T-helper 9 cell (primary cell): ENCODE measurements at places on chromosomes 4 and X.

- no peak for DNase-seq
Measured at GRCh38 chr4:2961811-2962441, 1.3 kb downstream of the NOP14 start.

DNA sequence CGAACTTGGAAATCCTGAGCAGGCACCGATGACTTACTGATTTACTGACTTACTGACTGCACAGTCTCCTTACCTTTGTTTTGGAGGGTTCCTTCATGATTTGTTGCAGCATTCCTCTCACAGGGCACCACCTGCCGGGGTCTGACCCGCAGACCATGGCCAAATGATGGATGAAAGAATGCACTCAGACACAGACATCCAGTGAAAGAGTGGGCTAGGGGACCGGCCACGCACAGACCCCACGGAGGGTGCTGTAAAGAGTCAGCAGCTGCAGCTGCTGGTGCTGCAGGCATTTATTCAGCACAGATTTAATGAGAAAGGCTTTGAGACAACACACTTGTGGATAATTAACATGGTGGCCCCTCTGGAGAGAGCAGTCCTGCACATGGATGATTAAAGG is 3.4 kb downstream of the MAGEB5 start:
- DNase-seq: no peak

- no peak for DNase-seq
Measured at GRCh38 chr4:176879380-176880116, 86.8 kb upstream of the VEGFC start.

GRCh38 chrX:111728096-111728495 is 47.1 kb downstream of the ALG13 start:
- no peak for DNase-seq

DNA sequence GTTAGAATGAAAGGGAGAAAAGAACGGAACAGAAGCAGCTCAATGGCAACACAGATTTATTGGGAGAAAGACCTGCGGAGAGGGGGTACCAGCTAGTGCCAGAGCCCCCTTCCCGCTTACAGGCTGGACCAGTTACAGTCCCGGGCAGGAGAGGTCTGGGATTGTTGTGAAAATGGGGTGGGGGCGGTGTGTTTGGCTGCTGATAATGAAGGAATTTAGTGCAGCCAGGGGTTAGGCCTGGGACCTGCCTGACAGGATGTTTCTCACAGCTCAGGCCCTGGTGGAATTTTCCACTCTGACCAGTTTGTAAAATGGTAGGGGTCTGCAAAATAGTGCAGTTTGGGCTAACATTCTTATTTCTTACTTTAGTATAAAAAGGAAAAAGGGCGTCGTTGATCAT is 75.4 kb upstream of the SPIN4 start:
- no peak for DNase-seq

- peak; percentile 81 for DNase-seq
Measured at GRCh38 chr4:986879-987623, at the start of gene IDUA. IDUA (plus strand) TSS chr4:987044; CDS start chr4:987085, 41 bp downstream.

- no peak for DNase-seq
Measured at GRCh38 chr4:137961051-137961438, 281.1 kb downstream of the SLC7A11 start.

DNA sequence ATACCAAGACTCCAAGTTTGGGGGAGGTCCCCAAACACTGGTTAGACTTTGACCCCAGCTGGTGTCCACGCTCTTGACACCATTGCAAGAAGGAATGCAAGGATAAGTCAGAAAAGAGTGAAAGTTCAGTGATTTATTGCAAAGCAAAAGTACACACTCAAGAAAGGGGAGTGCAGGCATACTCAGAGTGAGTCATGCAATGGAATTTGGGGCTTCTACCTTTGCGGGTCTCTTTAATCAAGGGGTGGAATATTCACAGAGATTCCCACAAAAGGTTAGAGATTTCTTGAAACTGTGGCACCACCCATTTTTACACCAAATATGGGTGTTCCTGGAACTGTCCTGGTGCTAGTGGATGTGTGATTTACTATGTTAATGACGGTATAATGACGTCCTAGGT is 5.2 kb upstream of the SMIM10L2A start:
- DNase-seq: no peak

DNA sequence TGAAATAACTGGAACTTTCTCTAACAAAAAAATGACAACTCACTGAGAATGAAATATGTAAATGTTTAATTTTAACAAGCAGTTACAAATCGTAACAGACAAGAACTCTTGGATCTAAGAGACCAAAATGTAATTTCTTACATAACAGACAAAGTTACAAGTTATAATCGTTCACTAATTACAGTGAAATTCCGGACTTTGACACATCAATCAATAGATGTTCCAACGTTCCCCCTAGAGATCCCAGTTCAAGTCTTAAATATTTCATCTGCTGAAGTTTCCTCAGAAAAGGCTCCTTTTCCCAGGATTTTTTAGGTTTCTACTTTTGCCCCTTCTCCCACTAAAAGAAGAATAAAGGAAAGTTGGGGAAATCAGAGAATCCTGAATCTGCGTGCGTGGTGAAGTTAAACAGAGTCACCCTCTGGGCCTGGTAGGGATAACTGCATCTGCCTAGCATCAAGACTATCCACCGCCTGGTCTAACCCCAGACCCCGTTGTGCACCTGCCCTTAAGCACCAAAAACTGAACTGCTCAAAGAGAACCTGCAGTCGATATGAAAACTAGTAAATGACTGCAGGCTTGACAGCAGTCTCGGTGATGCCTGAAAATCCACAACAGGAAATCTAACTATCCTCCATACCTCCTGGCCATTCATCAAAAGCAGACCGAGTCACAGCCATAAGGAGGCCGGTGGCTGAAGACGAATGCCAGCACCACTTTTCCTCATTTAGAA is 2.3 kb downstream of the IRF2 start:
- DNase-seq: no peak

DNA sequence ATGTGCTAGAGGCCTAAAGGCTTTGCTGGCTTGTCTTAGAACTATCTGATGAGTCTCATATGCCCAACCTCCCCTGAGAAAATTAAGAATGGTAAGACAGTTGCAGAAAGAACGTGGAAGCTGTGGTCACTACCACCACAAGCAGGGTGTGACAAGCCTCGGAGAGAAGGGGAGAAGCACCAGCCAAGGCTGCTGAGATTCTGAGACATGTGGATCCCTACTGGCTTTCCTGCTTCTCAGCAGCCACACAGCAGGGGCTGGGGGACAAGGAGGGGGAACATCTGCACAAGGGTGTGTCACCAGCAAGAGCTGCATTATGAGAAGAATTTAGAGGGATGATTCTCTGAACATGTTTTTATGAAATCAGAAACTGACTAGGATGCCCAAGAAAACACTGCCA is 19.4 kb downstream of the TAPT1 start:
- DNase-seq: no peak

DNA sequence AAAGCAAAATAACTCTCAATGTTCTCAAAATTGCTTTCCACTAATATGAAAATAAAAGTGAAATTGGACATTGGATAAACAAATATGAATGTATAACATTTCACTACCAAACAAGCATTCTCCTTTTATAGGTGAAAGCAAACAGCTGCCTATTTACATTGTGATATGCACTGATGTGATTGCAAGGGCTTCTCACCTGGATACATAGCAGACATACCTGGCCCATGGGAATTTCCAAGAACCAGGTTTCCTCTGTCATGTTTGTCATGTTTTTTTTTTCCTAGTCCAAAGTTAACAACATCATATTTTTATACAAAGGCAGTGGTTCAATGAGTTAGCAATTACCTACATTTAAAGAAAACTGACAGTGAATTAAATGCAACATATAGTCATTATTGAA is 228.5 kb downstream of the ANKRD50 start:
- no peak for DNase-seq

GRCh38 chr4:699816-700580 is 5.6 kb upstream of the PCGF3 start:
- DNase-seq: no peak

GRCh38 chr4:26281881-26282280 is 38.9 kb upstream of the RBPJ start:
- DNase-seq: no peak

DNA sequence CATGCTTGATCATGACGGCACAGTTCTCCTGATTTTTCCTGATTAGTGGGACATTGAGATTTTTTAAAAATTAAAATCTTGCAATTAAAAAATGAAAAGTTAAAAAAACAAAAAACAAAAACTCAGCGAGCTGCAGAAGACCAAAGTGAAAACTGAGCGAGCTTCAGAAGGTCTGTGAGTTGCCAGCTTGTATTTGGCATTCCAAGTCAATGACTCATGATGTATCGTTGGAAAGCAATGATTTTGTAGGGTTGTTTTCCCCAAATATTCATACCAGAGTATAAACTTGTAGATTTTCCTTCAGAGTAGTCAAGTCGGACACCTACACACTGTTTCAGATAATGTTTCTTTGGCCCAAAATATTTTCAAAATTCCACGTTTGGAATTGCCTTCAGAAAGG is 76.9 kb downstream of the LRRC66 start:
- DNase-seq: no peak

DNA sequence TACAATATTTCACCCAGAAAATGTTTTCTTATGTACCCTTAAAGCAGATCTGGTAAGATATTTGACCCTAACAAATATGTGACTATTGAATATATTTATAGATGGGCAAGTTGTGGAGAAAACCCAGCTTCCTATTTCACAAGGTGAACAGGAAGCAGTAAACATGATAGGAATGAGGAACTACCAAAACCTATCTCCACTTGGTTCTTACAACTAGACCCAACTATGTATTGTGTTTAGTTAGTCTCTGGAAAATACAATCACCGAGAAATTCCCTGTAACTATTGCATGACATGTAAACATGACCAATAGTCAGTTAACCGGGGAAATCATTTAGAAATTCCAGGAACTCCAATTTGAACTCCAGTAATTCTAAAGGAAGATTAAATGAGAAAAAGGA is 8.4 kb upstream of the RXFP1 start:
- DNase-seq: no peak

GRCh38 chrX:45771560-45772340 is 571.1 kb upstream of the DIPK2B start:
- peak; percentile 38 for DNase-seq

DNA sequence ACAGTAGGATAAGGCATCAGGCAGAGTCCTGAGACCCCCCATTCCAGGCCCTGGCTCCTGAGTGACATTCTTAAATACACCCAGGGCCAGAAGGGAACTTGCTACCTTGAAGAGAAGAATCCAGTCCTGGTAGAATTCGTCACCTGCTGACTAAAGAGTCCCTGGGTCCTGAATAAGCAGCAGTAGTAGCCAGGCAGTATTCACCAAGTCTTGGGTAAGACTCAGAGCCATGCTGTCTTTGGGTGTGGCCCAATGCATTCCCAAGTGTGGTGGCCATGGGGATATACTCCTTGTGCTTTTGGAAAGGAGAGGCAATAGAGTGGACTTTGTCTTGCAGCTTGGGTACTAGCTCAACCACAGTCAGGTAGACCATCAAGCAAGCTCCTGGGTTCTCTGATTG is 359.1 kb downstream of the DMD start:
- no peak for DNase-seq

- DNase-seq: no peak
Measured at GRCh38 chr4:153013202-153013977, 77.3 kb downstream of the FHDC1 start.

DNA sequence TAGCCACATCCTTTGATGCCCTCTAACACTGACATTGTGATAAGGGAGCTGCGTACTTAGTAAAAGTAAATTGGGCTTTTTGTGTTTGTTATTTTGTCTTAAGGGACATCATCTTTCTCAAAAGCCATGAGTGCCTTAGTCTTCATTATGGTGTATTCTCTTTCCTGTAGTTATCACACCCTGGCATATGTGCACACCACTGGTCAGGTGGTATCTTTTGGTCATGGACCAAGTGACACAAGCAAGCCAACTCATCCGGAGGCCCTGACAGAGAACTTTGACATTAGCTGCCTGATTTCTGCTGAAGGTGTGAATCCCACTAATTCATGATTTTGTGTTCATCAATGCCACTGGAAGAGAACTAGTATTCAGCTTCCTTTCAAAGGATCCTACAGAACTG is 18.0 kb downstream of the HERC6 start:
- DNase-seq: no peak

- DNase-seq: no peak
Measured at GRCh38 chr4:22215084-22215483, 266.5 kb upstream of the KCNIP4 start.

DNA sequence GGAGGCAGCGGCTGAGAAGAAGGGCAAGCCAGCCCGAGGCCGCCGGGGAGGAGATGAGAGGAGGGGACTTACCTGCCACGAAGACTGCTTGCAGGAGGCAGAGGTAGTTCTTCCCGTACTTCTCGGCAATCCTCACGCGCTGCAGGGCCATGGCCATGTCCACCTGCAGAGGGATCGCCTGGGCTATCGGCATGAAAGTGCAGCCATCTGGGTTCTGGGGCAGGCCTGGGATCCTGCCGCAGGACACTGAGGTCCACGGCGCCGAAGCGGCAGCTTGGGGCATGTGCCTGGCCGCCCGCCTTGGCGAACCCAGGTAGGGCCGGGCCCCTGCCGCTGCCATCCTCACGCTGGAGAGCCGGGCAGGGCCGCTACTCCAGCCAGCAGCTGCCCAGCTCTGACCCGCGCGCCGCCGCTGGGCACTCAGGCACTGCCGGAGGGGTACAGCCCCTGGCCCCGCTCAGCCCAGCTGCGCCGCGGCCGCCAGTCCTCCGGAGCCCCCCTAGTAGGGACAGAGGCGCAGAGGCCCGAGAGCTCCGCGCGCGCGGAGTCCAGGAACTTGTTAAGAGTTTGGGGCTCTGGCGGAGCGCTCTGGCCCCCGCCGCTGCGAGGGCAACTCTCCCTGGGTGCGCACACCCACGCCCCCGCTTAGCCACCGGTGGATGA is 16.0 kb downstream of the MCF2 start:
- DNase-seq: no peak

DNA sequence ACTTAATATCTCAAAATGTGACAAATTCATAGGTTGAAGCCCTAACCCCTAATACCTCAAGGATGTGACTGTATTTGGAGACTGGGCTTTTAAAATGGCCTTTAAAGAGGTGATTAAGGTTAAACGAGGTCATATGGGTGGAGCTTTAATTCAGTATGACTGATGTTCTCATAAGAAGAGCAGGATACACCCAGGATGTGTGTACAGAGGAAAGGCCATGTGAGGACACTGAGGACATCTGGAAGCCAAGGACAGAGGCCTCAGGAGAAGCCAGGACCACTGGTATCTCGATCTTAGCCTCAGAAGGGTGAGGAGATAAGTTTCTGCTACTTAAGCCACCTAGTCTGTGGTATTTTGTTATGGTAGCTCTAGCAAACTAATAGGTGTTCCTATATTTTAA is 49.0 kb upstream of the SHISA3 start:
- DNase-seq: no peak

- DNase-seq: no peak
Measured at GRCh38 chr4:146311238-146311970, 97.1 kb downstream of the REELD1 start.

GRCh38 chr4:15234116-15234855 is 193.5 kb upstream of the C1QTNF7 start:
- DNase-seq: no peak

- no peak for DNase-seq
Measured at GRCh38 chr4:5805270-5805669, 87.6 kb downstream of the CRMP1 start.

DNA sequence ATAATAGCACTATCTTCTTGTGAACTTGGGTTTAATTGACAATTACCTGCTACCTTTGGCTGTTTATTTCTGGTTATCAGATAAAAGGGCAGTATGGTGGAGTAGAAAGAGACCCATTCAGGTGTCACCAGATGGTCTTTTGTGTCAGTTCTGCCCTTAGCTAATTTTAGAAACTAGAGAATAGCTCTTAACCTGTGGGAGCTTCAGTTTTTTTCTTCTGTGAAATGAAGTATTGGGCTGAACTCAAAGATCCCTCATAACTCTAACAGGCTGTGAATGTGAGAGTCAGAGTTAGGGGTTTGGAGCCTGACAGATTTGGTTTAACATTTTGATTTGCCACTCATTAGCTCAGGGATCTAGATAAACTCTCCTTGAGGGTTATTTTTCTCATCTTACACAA is 335.2 kb downstream of the PPP1R2C start:
- no peak for DNase-seq
